ENCODE measurements at places on chromosomes 11 and 22. TPM values are rescaled to one million over a fixed set of nuclear protein-coding genes. Genes with fewer than 3 reads are reported as not detected.
A peak's percentile ranks its signal among the peaks of the same experiment; 100 is the strongest.

DNA sequence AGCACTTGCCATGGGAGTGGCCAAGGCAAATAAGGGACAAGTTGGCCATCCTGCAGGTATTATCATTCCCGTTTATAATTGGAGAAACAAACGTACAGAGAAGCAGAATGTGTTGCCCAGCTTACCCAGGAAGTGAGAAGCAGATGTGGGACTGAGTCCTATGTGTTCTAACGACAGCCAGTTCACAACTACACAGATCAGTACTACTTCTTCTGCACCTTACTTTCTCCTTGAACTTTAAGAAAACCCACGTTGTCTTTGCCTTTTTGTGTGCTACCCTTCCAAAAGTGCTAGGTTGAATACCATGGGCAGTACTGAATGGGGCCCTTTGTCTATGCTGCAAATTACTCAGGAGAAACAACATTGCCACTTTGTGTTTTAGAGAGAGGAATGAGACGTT lies 62.8 kb upstream of the BLID start:
- H3K36me3 ChIP-seq, result no peaks in the 10 kb centered on the region
- no peak for DNase-seq
- no peak overlapping the region for H3K4me3 ChIP-seq
- H3K4me1 ChIP-seq, result peaks cover 28% of the 10 kb centered on the region

- no peak overlapping the region for H3K4me3 ChIP-seq
- no peak for DNase-seq
- H3K36me3 ChIP-seq, result no peaks in the 10 kb centered on the region
- no peaks in the 10 kb centered on the region for H3K4me1 ChIP-seq
Observed at GRCh38 chr11:92894197-92894596, 75.3 kb upstream of the MTNR1B start.

DNA sequence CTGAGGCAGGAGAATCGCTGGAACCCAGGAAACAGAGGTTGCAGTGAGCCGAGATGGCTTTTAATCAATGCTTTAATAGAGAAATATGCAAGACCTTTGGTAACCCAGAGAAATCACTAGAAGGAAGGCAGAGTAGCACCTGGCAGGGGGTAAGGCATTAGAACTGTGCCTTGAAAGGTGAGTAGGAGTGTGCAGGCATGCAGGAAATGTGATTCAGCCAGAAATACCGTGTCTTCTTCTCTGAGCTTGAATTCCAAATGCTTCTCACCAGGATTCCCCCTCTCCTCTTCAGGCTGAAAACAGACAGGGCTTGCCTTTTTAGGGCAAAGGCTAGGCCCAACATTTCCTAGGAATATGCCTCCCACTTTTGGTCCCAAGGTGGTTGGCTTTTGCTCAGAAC lies 51.0 kb downstream of the OR4D9 start:
- no peak for DNase-seq
- H3K27me3 ChIP-seq, result no peaks in the 10 kb centered on the region
- peaks cover 21% of the 10 kb centered on the region for H3K4me1 ChIP-seq
- H3K27ac ChIP-seq, result peak overlapping the region; percentile 94
- H3K4me3 ChIP-seq, result peak overlapping the region; percentile 74
- peaks cover 44% of the 10 kb centered on the region for H3K36me3 ChIP-seq

GRCh38 chr22:29314537-29315285 lies 786 bp downstream of the RASL10A start:
- H3K27ac ChIP-seq, result no peak overlapping the region
- DNase-seq, result peak; percentile 35
- peaks cover 26% of the 10 kb centered on the region for H3K36me3 ChIP-seq
- peaks cover 40% of the 10 kb centered on the region for H3K27me3 ChIP-seq

DNA sequence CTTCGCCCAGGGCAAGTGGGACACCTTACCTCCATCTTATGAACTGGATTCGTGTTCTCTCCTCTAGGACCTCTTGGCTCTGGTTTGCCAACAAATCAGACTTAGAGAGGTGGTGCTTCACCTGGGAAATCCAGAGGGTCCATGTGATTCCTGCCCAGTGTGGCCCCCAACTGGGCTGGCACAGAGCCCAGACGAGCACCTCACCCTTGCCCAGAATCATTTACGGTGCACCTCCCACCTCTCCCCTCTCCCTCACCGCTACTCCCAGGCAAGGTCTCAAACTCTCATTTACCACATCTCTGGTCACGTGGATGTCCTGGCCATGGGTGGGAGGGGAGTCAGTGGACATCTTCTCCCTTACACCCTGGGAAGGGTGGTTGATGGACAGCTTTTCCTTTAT lies 1.1 kb downstream of the SPATA19 start:
- no peak overlapping the region for H3K4me3 ChIP-seq
- no peaks in the 10 kb centered on the region for H3K4me1 ChIP-seq
- no peaks in the 10 kb centered on the region for H3K27me3 ChIP-seq
- H3K27ac ChIP-seq, result no peak overlapping the region
- DNase-seq, result no peak

- peaks cover 46% of the 10 kb centered on the region for H3K36me3 ChIP-seq
- no peak overlapping the region for H3K4me3 ChIP-seq
- peaks cover 55% of the 10 kb centered on the region for H3K4me1 ChIP-seq
- no peak for DNase-seq
- H3K27me3 ChIP-seq, result no peaks in the 10 kb centered on the region
Observed at GRCh38 chr11:118618991-118619375, 11.6 kb downstream of the PHLDB1 start.

MPZL3 gene
- total RNA-seq, result 6.9 TPM

DNA sequence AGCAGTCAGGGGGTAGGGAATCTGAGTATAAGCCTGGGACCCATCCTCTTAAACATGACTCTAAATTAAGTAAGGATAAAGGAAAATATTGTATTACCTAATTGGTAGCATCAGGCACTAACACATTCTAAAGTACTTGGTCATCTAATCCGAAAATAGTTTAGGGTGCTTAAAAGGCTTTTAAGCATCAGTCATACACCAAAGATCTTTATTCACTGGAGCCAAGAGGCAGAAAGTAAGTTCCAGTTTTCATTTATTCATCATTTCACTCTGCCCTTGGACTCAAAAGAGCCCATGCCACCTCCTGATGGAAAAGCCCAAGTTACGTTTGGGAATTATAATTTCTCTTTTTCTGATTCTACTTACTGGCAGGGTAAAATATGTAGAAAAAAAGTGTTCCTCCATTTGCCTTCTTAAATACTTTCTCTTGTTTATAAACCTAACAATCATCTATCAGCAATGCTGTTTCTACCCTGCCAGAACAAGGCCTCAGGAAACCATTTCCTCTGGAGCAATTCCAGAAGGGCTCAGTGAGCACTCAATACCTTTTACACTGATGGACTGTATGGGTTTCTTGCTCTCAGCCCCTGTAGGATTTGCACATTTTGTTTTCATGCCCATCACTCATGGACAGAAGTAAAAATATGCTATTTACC lies 120.1 kb upstream of the SLC5A12 start:
- H3K36me3 ChIP-seq, result no peaks in the 10 kb centered on the region
- no peak overlapping the region for H3K4me3 ChIP-seq
- DNase-seq, result no peak

OR10A2 gene
- total RNA-seq, result not detected
